ENCODE measurements at places on chromosomes 16 and 17.

- DNase-seq, result no peak
These were observed 323.0 kb upstream of the TBX2 start for GRCh38 chr17:61076621-61077031.

GRCh38 chr16:19090916-19091315 lies 22.8 kb upstream of the ITPRIPL2 start:
- no peak for DNase-seq

DNA sequence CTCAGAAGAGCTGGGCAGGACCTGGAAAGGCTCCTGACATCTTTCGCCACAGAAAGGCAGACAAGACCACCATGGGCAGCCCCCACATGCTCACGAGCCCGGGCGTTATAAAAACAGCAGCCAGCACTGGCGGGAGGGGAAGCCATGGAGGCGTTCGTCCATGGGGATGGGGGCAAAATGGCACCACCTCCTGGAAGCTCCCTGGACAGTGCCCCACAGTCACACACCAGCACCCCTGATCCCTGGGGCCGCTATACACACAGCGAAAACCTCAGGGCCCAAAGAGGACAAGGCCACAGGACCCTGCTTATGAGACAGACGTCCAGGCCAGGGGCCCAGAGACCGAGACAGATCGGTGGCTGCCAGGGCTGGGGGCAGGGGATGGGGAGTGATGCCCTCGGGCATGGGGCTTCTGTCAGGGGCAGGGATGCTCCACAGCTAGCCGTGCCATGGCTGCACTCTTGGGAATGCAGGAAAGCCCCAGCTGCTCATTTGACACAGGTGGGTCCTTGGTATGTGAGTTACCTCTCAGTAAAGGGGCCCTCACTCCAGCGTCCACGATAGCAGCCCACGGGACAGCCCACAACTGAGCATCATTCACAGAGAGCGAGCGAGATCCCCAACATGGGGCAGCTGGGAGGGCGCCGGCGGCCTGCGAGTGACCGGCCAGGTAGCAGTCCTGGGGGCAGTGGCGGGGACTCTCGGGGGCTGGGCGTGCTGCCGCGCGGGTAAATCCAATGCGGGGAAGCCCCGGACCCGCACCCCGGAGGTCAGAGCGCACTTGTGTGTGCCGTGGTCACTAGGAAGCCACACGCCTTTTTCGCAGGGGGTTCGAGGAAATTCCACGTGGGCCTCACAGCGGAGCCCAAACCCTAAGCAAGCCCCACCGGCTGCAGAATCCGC lies 6.4 kb upstream of the PVALEF start:
- no peak for DNase-seq

DNA sequence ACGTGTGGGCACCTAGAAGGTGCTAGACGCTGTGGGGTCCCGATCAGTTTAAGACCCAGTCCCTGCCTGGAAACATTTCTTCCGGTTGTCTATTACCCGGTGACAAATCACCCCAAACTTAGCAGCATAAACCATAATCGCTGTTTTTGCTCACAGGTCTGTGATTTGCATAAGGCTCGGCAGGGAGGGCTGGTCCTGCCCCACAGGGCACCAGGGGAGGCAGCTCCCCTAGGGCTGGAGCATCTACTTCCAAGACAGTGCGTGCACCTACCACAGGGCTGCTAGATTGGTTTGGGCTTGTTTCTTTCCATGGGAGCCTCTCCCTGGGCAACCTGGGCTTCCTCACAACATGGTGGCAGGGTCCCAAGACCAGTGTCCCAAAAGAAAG lies 214.5 kb upstream of the CIBAR2 start:
- no peak for DNase-seq

- no peak for DNase-seq
These were observed 27.4 kb downstream of the TMEM11 start for GRCh38 chr17:21186399-21187187.

DNA sequence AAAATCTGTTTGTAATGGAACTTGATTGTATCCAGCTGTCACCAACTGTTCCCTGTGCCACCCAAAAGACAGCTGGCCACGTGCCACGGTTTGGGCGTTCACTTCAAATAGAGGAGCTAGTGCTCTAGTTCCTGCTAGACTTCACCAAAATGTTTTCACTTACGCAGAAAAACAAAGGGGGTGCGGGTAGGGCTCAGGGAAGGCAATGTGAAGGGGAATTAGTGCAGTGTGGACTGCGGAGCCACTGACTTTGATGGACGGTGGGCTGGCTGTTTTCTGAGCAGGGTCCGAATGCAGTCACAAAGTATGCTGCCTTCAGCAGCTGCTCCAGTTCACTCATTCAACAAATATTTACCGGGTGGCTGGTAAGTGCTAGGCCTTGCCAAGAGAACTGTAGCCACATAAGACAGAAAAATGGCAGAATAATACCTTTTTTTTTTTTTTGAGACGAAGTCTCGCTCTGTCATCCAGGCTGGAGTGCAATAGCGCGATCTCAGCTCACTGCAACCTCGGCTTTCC lies 7.6 kb upstream of the CYTH1 start:
- DNase-seq, result peak; percentile 48

Measured in DMS79 treated with DMSO at 0.1 percent for 48 hours (cell line).